Right cardiac atrium (tissue), 5 donors: ENCODE measurements at places on chromosomes 3 and 15.

GRCh38 chr3:11379824-11380701 is 107.9 kb downstream of the ATG7 start:
- DNase-seq, result no peak

DNA sequence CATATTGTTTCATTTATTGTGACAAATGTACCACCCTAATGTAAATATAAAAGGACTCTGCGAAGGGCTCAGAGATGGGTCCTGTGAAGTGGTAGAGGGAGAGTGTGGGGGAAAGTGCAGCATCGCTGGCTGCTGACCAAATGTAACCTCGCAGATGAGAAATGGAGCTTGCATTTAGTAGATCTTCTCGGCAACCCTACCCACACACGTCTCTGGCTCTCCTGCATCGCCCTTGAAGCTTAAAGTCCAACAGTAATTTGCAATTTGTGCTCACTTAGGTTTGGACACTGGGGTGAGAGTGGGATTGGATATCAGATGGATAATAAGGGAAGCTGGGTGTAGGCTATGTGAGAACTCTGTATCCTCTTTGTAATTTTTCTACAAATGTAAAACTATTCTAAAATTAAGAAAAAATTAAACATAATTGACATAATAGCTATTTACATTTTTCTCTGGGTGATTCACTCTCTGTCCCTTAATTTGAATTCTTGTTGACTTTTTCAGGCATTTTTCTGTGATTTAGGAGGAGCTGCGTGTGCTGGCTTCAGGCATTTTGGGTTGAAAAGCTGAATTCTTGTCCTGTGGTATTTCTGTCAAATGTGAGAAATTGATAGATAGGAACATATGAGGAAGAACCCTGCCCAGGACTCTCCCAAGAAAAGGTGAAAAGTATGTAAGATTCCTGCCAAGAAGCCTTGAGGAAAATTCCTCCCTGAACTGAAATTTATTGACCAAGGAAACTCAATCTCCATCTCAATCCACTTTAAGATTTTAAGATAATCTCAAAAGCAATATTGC is 524.7 kb upstream of the MCTP2 start:
- no peak for DNase-seq

DNA sequence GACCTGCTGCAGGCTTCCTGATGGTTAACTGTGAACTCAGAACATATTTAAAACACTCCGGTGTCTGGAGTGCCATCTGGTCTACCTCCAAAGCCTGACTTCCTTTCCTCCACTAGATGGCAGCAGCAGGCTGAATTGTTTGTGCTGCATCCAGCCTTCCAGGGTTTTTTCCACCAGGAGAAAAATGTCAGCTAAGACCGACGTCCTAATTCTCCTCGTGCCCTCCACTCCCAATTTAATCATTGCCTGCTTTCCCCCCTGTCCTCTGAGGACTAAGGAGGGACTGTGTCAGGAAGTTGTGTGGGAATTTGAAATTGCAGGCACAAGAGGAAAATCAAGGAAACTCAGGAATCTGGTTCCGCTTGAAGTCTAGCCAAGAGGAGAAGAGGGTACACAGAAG is 165.2 kb upstream of the UMPS start:
- peak; percentile 67 for DNase-seq

GRCh38 chr15:65333148-65333820 is 28.8 kb downstream of the RNU5B-1 start:
- DNase-seq, result no peak

DNA sequence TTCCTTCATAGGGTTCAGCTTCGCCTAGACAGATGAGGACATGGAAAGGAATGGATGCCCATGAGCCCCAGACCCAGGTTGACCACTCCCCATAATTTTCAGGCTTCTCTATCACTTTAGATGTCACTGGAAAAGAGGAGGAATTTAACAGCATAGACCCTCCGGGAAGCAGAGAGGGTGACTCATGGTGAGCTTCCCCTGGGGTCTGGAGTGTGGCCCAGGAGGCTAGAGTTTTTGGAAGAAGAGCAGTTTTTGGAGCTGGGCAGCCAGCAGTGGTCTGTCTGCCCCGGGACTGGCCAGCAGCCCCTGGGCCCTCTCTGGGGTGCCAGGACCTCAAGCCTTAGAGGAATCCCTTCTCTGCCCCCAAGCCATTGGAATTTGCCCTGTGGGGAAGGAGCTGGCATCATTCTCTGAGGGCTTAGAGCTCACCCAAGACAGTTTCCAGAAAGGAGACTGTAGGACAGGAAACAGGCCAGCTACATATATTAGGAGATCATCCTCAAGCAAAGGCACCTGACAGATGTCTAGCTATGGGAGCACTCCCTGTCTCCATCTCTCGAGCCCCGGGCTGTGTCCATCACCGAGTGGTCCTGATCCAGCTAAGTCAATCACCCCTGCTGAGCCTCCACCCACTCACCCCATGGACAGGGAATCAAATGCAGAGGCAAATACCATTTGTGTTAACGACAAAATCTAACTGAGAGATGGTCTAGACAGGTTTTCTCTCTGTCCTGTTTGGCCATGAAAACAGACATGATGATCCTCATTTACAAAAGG is 67.3 kb downstream of the MEGF11 start:
- no peak for DNase-seq

GRCh38 chr15:77022646-77023575 is 28.0 kb downstream of the PSTPIP1 start:
- peak; percentile 9 for DNase-seq

- peak; percentile 100 for DNase-seq
Measured at GRCh38 chr15:81323944-81324881, at the start of gene STARD5. Gene STARD5, minus strand, starts transcription at chr15:81324141. Its CDS starts 42 bp downstream, at chr15:81324099.

GRCh38 chr3:167723025-167723512 is 11.6 kb downstream of the PDCD10 start:
- no peak for DNase-seq

- DNase-seq, result no peak
Measured at GRCh38 chr3:172640751-172641150, 70.1 kb downstream of the NCEH1 start.

GRCh38 chr3:171565481-171566058 is 105.4 kb upstream of the TNIK start:
- DNase-seq, result no peak

DNA sequence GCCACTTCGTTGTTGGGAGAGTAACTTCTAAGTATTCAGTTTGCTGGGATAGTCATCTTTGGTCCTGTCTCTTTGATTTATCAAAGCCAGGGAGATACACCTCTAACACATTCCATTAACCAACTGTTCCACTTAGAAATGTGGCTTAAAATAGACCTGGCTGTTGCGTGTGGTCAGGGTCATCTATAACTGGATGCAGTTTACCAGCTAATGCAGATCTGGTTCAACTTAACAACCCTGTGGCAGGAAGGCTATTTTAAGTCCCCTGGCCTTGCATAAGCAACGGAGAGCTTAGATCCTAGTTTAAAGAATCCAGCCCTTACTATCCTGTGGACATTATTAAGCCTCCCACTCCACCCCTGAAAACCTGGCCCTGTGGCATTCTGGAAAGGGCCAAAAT is 28.1 kb upstream of the CAPN3 start:
- no peak for DNase-seq

GRCh38 chr3:192869131-192870031 is 48.3 kb downstream of the MB21D2 start:
- DNase-seq, result peak; percentile 65

GRCh38 chr3:55742022-55742831 is 255.1 kb upstream of the WNT5A start:
- DNase-seq, result no peak

GRCh38 chr15:101064795-101065569 is 145.8 kb downstream of the LRRK1 start:
- DNase-seq, result peak; percentile 60

DNA sequence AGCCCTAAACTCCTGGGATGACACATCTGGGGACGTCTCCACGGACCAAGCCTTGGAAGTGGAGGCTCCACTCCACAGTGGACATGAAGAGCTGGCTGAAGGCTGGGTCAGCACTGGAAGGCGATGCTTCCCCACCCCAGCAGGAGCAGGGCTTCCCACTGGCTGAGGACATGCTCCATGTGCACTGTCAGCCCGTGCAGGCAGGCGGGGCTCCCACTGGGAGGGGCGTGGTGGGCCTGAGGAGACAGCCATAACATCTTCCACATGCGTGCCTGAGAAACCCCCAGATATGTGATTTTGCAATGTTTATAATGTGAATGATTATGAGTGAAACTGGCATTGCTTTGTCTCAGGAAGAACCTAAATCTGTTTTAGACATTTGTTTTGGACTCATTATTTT is 231.3 kb downstream of the KLF13 start:
- DNase-seq, result no peak

GRCh38 chr3:24802614-24803013 is 308.0 kb upstream of the THRB start:
- DNase-seq, result no peak

DNA sequence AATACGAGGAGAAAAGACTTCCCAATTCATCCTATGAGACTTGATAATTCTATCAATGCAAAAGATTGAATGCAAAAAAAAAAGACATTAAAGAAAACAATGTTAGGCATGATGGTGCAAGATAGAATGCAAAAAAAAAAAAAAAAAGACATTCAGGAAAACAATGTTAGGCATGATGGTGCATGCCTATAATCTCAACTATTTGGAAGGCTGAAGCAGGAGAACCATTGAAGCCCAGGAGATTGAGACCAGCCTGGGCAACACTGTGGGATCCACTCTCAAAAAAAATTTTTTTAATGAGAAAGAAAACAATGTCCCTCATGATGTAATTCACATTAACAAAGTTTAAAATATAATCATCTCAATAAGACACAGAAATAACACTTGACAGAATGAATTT is 75.9 kb downstream of the MYO9A start:
- DNase-seq, result no peak

- no peak for DNase-seq
Measured at GRCh38 chr3:197533927-197534725, 21.6 kb downstream of the BDH1 start.

- DNase-seq, result no peak
Measured at GRCh38 chr15:86629409-86630356, 550.0 kb downstream of the AGBL1 start.

- DNase-seq, result no peak
Measured at GRCh38 chr15:74824976-74825375, 1.5 kb upstream of the CPLX3 start.

GRCh38 chr15:56929933-56930332 is 11.5 kb downstream of the TCF12 start:
- no peak for DNase-seq

DNA sequence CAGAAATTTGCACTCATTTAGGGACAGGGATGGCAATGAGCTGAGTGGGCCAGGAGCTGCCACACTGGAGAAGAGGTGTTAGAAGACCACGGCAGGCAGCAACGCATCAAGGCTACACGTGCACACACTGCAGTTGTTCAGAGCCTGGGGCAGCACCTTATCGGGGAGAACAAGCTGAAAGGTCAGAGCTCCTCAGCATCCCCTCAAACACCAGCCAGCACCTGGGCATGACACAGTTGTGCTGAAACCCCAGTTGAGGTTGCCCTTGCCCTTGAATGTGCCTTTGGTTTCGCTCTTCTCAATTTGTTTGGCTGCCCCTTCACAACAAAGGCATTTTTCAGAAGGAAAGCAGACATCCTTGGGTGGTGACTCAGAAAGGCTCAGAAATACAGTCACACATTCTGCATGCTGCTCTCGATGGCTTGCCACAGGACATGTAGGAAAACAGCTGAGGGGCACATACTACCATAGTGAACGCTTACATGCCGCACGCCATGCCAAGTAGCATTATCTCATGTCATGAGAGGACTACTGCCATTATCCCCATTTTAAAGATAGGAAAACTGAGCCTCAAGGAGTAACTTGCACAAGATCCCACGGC is 57.6 kb downstream of the ST8SIA2 start:
- DNase-seq, result no peak

- no peak for DNase-seq
Measured at GRCh38 chr3:173396191-173397041, 1.1 kb upstream of the NLGN1 start.

DNA sequence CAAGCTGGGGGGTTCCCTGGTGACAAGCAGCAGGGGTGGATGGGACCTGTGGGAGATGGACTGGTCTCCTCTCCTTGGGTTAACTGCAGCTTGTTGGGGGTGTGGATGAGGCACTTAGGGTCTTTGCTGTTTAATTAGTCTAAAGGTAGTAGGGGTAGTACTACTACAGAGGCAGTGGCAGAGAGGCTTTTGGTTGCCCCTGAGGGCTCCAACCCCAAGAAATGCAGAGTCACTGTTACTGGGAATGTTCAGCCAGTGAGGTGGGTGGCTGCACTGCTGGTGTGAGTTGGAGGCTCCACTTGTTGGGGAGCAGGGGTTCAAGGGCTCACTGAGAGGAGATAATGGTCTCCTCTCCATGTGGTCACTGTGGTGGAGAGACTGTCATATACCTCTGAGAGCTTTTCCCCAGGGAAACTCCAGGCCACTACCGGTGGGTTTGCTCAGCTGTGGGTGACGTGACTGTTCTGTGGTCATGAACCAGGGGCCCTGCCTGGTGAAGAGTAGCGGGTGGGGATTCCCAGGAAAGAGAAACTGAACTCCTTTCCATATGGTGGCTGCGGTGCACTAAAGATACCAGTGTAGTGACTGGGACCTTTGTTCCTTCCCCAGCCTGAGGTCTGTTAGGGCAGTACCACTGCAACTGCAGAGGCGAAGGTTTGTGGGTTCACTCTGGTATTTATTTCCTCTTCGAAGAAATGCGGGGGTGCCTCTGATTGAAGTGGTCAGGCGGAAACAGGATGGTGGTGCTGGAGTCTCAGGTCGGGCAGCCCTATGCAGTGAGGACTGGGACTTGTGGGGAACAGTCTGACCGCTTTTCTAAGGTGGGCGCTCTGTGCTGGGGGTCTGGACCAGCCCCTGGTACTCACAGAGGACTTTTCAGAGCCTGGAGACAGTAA is 68.9 kb upstream of the TNFSF10 start:
- DNase-seq, result no peak

- DNase-seq, result no peak
Measured at GRCh38 chr3:23637339-23637738, 168.4 kb upstream of the UBE2E1 start.

DNA sequence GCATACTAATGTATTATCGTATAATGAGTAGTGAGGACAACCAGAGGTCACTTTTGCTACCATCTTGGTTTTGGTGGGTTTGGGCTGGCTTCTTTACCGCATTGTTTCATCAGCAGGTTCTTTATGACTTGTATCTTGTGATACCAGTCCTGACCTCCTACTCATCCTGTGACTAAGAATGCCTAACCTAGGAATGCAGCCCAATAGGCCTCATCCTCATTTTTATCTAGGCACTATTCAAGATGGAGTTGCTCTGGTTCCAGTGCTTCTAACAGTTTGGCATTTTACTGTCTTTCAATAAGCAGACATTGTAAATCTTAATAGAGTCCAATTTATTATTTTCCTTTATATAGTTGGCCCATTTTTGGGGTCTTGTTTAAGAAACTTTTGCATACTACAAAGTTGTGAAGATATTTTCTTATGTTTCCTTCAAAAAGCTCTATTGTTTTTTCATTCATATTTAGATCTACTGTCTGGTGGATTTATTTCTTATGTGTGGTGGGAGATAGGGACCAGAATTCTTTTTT is 60.8 kb upstream of the RNU6-1 start:
- DNase-seq, result no peak

- DNase-seq, result peak; percentile 81
Measured at GRCh38 chr15:65286069-65286703, 497 bp downstream of the PARP16 start.
